ENCODE measurements at places on chromosomes 7 and 10.

DNA sequence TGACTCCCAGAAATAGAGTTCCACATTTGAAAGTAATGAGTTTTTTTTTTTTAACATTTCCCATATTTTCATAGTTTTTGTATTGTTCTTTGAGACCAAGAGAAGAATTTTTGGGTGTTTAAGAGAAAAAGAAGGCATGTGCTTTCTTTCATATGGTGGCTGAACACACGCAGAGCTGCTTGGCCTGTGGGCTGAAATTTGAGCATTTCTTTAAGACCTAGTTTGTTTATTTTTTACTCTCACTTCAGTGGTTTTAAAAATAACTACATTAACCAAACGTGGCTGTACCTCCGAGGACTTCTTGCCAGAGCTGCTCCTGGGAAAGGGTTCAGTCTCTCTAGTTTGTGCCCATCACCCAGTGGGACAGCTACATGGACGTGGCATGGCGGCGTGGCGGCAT is 58.3 kb downstream of the INPP5A start:
- no peak for DNase-seq

DNA sequence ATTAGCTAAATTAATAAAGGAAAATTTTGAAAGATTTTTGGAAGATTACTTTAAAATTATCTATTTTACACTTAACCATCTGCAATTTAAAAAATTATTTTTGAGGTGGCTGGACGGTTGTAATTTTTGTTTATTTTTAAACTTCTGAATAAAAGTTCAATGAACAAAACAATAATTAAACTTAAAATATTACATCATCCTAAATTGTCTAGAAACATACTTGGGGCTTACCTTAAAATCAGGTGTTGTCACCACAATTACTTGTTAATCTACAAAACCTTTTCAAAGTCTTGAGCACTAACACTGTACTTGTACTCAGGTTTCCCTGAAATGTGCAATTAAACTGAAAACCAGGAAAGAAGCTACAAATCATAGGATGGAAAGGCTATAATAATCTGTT is 328.3 kb downstream of the NXPH1 start:
- no peak for DNase-seq

DNA sequence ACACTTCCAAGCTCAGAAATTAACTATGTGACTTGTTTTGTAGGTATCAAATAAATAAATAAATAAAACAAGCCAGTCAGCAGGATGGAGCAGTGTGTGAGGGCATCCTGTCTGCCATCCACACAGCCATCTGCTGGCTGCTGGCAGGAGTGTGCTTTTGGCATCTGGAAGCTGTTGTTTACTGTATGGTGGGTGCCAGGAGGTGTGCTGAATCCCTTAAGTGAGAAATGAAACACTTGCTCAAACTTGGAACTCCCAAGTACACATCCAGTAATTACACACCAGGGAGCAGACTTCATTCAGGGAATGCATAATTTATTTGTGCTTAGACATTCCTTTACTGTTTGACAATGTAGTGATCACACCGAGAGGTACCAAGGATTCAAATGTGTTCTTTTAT is 16.9 kb upstream of the TAX1BP1 start:
- peak; percentile 44 for DNase-seq

DNA sequence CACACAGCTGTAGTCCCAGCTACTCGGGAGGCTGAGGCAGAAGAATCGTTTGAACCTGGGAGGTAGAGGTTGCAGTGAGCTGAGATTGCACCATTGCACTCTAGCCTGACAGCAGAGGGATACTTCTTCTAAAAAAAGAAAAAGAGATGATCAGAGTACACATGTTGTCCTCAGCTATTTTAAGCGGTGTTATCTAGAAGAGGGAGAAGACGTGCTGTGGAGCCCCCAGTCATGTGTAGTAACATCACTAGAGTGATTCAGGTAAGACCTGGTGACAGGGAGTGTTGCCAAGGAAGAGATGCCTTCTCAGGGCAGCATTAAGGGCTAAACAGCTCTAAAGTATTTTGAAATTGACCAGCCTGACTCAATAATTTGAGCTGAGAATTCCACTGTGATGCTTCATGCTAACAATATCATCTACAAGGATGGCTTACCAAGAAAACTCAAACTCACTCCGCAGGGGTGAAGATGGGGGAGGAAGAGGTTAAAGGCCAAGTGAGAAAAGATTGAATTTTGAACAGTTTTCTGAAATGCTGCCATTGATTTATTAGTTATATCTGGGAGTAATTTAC is 97.4 kb downstream of the KLF6 start:
- DNase-seq: peak; percentile 30

- DNase-seq: no peak
These were observed 115.0 kb downstream of the FAM107B start for GRCh38 chr10:14659626-14660196.

GRCh38 chr10:106972381-106972780 is 192.1 kb downstream of the SORCS1 start:
- DNase-seq: no peak

DNA sequence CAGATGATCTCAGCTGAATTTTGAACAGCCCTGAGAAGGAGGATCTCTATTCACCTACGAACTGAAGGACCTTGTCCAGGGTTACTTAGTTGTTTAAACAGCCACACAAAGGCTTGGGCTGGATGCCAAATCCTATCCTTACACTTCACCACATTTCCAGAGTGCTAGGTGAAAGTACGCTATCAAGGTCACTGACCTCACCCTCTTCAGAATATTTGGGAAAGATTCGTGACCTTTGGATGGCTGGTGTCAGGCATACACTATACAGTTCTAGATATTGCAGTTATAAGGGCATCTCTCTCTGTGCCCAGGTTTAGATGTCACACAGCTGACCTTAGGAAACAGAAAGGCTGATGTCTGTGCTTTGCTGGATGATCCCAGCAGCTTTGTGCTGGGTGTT is 61.2 kb upstream of the ABLIM1 start:
- DNase-seq: no peak

- peak; percentile 96 for DNase-seq
These were observed 70.4 kb downstream of the CUBN start for GRCh38 chr10:17059197-17059688.

- DNase-seq: no peak
These were observed 24.6 kb downstream of the FHIP2A start for GRCh38 chr10:114845978-114846693.

DNA sequence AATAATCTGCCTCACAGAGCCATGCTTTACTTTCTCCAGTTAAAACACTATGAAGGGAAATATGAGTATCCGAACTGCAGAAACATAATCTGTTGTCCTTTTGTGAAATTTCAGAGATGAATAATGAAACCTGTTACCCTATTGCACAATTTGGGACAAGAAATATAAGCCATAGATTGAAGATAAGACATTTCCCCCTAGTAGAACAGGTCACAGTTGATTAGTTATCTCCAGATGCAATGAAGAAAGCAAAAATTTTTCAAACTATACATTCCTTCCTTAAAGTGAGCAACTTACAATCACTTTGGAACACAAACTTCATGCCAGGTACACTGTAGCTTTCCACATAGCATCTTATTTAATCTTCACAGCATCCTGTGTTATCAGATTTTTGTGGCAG is 2.3 kb upstream of the CHN2 start:
- DNase-seq: no peak

DNA sequence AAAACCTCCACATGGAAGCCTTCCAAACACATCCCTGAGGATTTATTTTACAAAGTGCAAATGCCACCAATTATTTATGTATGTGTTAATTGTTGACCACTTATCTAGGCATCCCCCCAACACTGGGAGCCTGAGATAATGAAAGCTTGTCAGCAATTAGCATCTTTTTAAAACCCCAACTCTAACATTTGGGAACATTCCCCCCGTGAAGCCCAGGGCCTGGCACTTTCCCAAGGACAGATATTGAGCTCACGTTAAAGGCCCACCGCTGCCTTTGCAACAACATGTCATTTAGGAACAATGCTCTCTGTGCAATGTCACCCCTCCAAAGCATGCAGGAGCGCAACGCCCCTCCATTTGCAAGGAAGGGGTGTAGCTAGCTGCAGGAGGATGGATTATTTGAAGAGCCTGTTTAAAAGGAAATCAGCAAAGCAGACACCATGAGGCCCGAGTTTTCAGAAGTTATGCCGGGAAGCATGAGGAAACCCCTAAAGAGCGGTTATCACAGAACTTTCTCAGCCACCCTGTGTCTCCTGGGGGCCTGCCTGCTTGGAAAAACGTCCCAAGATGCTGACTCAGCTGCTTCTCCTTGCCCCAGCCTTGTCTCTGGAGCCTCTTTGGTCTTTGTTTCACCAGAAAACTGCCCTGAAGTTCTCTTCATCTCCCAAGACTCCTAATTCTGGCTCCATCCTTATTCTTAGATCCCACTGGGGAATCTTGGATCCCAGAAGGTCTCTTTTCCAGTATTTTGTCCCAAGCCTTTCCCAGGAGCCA is 444.1 kb downstream of the GRID1 start:
- DNase-seq: no peak

DNA sequence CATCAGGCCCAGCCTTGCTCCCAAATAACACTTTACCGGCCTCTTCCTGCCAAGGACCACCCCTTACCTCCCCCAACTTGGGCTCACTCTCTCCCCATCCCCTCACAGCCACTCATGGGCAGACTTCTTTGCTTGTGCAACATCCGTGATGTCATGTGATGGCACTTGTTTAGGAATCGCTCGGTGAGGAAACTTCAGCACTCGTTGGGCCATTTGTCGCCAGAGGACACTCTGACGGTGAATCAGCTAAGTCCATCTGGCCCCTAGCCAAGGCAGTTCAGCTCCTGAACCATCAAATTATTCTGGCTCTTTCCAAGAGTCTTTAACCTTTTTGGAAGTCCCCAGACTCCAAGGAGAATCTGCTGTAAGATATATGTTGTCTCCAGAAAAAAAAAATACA is 19.2 kb downstream of the BTBD16 start:
- no peak for DNase-seq

DNA sequence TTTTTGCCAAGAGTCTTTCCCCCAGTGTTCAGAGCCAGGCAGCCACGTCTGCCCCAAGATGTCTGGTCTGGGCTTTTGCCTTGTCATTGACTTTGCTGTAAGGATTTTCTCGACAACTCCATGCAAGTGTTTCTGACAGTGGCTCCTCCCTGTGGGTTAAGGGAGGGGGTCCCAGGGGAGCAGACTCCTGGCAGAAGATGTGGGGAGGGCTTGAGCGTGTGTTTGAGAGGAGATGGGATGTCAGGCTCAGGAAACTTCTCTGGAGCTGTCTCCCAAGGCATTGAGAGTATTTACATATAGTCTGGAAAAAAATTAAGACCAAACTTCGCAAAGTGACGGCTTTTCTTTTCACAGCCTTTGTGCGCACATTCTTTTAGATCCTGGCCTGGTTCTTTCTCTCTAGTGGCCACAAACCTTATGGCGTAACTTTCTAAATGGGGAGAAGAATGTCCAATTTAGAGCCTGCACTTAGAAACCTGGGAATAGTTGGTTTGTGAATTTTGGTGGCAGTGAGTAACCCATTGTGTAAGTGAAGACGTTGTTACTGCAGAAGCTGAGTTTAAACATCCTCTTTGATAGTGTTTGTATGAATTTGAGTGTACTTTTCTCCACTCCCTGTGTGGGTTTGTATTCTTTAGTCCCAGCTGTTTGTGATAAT is 201.5 kb downstream of the LRMDA start:
- peak; percentile 79 for DNase-seq

- peak; percentile 97 for DNase-seq
These were observed 77.2 kb downstream of the CH25H start for GRCh38 chr10:89129911-89130310.

DNA sequence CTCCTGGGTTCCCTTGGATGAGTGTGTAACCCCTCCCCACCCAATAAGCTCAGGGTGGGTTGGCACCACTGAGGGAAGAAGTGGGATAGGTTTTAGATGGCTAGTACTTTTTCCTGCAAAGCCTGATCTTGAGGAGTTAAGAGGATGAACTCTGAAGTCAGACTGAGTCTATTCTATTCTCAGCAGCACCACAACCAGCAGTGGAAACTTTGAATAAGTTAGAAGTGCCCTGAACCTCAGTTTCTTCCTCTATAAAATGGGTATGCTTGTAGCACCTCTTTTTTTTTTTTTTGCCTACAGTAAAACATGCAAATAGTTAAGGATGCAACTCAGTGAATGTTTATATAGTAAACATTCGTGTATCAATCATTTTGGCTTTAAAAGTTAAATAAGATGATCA is 7.1 kb downstream of the NKX2-3 start:
- no peak for DNase-seq

DNA sequence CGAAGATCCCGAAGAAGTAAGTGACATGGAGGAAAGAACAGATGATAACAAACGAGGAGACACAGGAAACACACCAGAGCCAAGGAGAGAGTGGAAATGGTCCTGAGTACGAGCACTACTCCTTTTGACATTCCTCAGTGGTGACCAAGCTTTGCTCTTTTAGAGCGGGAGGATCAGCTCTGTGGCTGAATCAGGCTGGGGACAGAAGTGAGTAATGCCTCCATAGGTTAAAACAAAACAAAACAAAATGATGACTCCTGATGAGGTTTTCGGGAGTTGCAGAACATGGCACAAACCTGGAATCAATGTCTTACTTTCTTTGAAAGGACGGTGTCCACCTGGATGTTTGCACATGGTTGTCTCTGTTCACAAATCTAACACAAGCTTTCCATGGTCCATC is 30.3 kb upstream of the TCF7L2 start:
- peak; percentile 60 for DNase-seq

DNA sequence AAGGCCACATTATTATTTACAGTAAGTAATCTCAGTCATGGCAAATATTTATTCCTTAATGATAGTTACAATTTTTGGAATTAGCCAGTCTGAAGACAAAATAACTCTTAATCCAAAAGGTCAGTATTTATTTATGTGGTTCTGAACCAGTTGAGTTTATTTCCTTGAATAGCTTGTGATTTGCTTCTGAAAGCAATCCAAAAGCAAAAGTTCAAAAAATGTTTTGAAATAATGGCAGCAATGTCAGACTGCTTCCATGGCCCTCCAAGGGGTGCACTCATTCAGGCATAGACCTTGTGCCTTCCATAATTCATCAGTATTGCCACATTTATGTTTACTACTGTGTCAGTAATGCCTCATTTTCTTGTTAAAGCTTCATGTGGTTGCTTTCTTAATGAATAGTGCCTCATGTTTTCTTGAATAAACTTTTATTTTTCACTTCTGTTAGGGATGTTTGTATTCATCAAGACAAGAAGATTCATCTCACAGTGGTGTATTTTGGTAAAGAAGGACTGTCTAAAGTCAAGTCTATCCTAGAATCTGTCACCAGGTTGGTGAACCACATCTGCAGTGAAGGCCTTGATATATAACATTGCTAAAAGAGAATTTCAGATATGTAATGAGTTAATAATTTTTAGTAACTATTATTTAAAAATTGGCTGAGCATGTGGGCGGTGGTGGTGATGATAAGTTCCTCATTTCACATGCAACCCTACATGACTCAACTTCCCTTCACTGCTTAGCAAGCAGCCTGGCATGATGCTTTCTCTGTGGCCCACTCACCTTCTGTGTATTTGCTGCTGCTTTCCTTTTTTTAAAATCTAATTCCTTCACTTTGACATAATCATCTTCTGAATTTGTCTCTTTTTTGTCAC is 22.0 kb downstream of the CSGALNACT2 start:
- DNase-seq: peak; percentile 84

DNA sequence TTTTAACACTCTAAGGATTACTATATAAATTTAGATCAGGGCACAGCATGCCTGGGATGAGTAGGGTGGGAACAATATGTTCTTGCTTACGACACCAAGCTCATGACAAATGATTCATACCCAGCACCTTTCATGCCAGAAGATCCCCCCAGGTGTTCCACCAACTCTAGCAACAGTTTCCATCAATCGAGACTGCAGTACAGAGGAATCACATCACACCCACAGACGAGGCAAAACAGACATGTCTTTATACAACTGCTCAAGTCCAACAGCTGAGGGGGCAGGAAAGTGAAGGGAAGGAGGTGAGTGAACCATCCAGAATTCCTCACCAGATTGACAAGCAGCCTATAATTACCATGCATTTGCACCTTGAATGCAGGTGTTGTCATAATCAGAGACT is 3.6 kb downstream of the SORCS1 start:
- no peak for DNase-seq
